ENCODE measurements at places on chromosomes 6 and 20.

DNA sequence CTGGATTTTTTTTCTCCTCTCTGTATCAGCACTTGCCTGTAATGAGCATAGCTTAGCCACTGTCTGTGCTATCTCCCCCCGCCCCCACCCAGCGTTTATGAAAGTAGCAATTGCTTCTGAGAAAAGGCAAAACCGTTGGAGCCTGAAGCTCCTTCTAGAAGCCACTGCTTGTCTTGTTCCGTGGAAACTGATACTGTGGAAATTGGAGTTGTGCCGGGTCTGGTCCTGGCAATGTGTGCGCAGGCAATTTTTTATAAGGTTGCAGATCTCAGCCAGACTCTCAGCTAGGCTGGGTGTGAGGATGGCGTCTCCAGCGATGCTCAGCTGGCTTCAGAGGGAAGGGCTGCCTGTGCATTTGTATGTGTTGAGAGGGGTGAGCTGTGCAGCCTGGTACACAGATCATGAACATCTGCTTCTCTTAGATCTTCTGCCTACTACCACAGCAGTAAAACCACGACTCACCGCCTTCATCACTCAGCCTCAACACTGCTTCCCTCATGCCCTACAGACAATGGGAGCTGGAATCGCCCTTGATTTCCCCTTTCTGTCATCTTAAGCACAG, 72.4 kb upstream of the GTSF1L start:
- no peak for DNase-seq

DNA sequence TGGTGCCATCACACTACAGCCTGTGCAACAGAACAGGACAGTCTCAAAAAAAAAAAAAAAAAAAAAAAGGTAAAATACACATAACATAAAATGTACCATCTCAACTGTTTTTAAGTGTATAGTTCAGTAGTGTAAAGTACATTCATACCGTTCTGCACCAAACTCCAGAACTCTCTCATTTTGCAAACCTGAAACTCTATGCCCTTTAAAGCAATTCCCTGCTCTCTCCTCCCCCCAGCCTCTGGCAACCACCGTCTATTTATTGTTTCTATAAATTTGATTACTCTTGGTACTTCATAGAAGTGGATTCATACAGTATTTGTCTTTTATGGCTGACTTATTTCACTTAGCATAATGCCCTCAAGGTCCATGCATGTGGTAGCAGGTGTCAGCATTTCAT, 12.9 kb downstream of the RIPOR2 start:
- DNase-seq = no peak

GRCh38 chr20:63068711-63069367, 62.1 kb upstream of the BHLHE23 start:
- no peak for DNase-seq

DNA sequence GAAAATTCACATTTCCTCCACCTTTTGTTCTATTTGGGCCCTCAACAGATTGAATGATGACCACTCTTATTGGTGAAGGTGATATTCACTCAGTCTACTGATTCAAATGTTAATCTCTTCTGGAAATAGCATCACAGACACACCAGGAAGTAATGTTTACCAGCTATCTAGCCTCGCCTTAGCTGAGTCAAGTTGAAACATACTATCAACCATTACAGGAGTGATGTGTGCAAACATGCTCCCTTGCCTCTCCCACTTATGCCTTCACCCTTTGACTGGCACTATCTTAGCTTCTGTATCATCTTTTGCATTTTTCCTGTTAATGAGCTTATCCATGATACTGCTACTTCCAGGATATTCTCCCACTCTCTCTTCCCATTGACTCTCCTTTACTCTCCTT, 191.9 kb downstream of the CENPW start:
- no peak for DNase-seq

DNA sequence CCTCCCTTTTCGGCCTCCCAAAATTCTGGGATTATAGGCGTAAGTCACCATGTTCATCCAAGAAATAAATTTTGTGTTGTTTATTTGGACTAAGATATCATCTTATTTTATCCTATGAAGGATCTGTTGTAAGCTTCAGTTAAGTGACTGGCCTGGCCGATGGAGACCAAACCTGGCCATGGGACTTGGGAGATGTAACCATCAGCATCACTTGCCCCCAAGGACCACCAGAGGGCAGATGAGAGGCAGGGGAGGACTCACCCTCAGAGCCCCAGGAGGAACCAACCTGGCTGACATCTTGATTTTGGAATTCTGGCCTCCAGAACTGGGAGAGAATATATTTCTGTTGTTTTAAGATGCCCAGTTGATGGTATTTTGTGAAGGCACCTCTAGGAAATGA, 266.7 kb downstream of the CDH26 start:
- no peak for DNase-seq

DNA sequence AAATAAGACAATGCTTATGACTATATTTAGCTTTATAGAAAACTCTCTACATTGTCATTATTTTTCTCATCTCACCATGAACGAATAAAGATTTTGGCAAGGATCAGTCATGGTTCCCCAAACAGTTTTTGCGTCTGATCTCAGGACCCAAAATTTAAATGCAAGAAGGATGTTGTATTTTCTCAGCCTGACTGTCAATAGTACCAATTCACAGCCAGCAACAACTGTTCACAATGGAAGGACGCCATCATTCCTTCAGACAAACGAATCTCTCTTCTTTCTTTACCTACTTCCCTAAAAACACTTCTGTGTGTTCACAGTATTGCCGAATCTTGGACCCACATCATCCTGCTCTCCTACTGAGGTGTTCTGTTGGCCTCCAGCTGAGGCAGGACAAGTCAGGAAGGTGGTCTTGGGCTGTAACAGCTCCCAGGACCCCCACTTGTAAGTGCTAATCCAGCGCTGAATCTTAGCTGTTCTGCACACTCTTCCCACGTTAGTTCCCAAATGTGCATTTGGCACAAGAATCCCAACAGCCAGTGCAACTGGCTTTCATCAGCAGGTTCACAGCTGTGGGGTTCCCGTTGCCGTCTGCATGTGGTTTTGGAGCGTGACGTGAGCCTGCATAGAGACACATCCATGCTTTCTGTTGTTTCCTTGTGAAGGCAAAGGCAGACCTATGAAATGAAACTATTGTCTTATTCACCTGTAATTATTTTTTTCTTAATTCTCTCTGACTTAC, 600.0 kb downstream of the QKI start:
- no peak for DNase-seq

GRCh38 chr6:106614592-106615257, 14.6 kb downstream of the RTN4IP1 start:
- no peak for DNase-seq

DNA sequence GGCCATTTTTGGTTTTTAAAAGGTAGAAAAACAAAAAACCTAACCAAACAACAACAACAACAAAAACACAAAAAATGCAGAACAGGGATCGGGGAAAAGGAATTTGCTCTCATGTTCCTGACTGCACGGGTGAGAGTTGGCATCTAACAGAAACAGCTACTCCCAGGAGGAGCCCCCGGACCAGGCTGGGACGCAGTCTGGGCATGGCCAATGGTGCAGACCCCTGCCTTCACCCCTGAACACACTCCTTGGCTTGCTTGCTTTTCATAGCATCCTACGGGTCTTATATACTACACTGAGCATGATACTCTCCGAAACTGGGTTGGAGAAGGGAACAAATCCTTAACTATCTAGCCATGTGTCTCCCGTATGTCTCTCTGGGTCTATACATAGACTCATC, 587 bp upstream of the MAS1 start:
- no peak for DNase-seq

GRCh38 chr6:110075406-110075805, 97.3 kb downstream of the GPR6 start:
- DNase-seq = no peak

GRCh38 chr6:52503851-52504781, 72.7 kb downstream of the TRAM2 start:
- DNase-seq = no peak

GRCh38 chr6:93196406-93196970, 222.9 kb downstream of the EPHA7 start:
- DNase-seq = no peak

DNA sequence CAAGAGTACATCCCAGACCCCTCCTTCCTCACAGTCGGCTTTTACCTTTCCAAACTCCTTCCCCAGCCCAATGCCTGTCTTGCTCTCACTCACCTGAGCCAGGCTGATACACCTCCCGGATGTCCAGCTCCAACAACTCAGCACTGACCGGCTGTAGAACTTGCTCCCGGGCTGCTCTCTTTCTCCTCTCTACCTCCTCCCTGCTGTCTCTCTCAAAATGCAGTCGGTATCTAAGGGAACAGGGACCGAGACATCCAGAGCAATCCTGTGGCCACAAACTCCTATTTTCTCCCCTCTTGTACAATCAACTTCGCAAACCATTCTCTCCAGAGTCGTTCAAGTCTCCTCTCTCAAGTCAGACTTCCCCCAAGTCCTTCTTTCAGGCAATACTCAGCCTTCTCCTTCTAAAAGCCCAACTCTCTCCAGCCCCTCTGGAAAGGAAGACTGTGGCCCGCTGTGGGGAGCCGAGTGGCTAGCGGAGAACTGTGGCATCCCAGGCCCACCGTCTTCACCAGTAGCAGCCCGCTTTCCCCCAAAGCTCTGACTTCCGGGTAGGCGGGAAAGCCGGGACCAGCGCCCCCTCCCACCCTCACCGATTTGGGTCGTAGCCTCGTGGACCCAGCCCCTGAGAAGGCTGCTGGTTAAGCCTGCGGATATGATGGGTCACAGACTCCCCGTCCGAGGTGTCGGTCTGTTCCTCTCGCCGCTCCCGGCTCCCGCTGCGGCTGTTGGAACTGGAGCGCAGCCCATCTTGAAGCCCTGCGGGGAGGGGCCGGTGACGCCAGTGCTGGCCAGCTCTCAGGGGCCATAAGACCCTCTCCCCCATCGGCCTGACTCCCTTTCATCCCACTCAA, 1.1 kb downstream of the GNL1 start:
- DNase-seq = no peak
